ENCODE measurements at places on chromosomes 16 and 17.

DNA sequence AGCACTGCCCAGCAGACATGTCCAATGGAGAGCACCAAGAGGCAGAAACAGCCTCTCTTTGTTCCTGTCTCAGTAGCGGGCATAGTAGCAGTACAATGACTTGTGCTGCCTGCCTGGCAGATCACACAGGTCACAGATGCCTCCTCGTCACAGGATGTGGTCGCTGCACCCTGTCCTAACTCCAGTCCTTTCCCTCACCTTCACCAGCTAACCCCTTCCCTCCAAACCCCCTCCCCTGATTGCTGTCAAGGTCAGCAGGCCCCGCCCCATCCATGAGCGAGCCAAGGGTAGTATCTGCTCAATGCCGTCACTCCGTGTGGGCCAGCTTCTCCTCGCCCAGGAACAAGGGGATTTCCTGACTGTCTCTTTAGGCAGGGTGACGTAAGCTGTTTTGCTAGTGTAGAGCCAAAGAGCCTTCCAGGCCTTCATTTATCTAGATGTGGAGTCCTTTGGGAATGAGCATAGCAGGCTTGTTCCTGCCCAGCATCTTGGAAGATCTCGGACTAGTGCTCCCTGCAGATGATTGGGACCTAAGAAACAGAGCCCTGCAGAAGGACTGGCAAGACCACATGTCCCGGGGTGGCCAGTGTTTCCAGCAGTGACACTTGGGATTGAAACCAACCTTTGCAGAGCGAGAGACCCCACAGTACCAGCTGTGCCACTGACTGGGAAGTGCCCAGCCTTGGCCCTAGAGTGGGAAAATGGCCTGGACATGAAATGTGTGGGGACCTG lies 75.9 kb upstream of the TNRC6C start:
- peak; percentile 56 for DNase-seq

- DNase-seq: no peak
Measured at GRCh38 chr17:10120109-10120485, 78.3 kb downstream of the GAS7 start.

DNA sequence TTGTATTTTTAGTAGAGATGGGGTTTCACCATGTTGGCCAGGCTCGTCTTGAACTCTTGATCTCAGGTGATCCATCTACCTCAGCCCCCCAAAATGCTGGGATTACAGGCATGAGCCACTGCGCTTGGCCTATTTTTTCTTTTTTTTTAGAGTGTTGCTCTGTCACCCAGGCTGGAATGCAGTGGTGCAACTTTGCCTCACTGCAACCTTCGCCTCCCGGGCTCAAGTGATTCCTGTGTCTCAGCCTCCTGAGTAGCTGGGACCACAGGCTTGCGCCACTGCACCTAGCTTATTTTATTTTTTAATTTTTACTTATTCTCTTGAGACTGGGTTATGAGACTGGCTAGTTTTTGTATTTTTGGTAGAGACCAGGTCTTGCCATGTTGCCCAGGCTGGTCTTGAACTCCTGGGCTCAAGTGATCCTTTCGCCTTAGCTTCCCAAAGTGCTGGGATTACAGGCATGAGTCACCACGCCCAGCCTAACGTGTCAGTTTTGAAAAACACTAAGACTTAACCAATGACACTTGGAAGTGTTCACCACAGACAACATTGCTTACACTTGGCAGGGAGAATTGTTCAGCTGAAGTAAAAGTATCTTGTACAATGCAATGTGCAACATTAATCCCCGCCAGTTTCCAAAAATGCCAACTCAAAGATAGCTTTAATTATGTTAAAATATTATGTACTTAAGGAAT lies 26.9 kb downstream of the ATAD5 start:
- no peak for DNase-seq

- no peak for DNase-seq
Measured at GRCh38 chr16:81415751-81416150, 28.9 kb upstream of the CMIP start.

DNA sequence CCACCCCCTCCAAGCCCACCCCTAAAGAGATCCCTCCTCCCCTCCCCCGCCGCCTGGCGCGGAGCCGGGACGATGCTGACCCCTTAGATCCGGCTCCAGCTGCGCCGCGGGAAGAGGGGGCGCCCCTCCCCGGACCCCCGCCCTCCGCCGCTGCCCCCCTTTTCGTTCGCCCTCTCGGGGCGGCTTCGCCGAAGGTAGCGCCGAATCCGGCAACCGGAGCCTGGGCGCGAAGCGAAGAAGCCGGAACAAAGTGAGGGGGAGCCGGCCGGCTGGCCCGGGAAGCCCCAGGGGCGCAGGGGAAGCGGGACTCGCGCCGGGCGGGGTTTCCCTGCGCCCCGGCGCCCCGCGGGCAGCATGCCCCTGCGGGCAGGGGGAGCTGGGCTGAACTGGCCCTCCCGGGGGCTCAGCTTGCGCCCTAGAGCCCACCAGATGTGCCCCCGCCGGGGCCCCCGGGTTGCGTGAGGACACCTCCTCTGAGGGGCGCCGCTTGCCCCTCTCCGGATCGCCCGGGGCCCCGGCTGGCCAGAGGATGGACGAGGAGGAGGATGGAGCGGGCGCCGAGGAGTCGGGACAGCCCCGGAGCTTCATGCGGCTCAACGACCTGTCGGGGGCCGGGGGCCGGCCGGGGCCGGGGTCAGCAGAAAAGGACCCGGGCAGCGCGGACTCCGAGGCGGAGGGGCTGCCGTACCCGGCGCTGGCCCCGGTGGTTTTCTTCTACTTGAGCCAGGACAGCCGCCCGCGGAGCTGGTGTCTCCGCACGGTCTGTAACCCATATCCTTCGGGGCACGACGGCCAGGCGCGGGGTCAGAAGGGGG lies 623 bp downstream of the CACNA1G start:
- DNase-seq: no peak

DNA sequence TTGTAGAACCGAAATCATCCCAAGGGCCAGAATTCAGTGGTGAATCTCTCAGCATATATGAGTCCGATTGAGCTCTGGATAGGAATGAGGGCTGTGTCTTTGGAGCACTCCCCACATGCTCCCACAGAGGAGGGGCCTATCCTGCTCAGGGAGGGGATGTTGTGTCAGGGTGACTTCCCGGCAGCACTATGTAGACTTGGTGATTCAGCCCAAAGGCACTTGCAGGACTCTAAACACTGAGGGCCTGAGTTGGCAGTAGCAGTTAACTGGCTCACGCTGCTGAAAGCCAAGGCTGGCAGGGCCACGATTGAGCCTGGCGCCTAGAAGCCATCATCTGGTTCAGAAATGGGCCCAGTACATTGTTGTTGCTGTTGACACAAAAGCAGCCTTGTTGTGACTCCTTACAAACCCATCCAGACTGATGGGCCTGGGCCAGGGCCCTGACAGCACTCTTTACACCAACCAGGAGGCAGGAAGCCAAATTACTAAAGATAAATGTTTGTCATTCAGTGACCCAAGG lies 31.9 kb downstream of the NMT1 start:
- no peak for DNase-seq

Measured in stimulated activated CD8-positive, alpha-beta memory T cell treated with anti-CD3 and anti-CD28 coated beads, Interleukin-15, amount 100 ng/mL, for 1 hour (primary cell).